ENCODE measurements at places on chromosomes 3 and 15. TPM values are rescaled to one million over a fixed set of nuclear protein-coding genes. Genes with fewer than 3 reads are reported as not detected.
A peak's percentile ranks its signal among the peaks of the same experiment; 100 is the strongest.

GRCh38 chr3:4664412-4664811 lies 171.3 kb downstream of the ITPR1 start:
- no peak for DNase-seq

GRCh38 chr3:52810923-52811322 lies 16.3 kb downstream of the ITIH3 start:
- no peak for DNase-seq

DNA sequence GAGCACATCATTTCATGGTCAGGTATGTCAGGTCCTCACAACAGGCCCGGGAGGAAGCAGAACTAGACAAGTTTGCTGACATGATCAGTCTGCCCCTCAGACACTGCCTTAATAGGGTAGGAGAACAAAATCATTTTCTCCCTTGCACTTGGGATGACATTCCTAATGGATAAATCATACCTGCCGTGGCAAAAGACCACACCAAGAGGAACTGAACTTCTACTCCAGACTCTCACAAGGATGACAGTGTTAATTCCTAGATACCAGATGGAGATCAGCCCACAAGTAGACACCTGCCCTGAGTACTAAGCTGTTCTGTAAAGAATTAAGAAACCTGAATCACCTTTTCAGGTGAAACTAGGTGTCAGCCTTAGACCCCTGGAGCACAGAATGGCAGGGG lies 19.5 kb downstream of the SIAH2 start:
- peak; percentile 98 for DNase-seq

DNA sequence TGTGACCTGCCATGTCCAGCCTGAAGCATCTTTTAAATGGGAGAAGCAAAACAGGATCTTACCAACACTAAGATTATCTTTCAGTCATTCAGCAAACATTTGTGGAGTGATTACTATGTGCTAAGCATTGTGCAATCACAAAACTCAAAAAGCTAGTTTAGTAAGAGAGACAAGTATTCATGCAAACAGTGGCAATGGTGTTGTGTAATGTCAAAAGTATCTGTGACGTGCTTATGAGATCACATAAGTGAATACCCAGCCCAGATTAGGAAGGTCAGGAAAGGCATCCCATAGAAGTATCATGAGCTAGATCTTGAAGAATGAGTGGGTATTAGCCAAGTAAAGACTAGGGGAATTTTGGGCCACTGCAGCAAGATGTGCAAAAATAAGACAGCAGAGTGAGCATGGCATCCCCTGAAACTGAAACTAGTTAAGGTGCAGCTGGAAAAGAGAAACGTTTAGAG lies 32.1 kb downstream of the SEC62 start:
- peak; percentile 61 for DNase-seq

GRCh38 chr15:38414357-38414756 lies 39.6 kb upstream of the FAM98B start:
- peak; percentile 49 for DNase-seq

GRCh38 chr3:112308151-112308911 lies 14.3 kb upstream of the SLC9C1 start:
- peak; percentile 79 for DNase-seq

DNA sequence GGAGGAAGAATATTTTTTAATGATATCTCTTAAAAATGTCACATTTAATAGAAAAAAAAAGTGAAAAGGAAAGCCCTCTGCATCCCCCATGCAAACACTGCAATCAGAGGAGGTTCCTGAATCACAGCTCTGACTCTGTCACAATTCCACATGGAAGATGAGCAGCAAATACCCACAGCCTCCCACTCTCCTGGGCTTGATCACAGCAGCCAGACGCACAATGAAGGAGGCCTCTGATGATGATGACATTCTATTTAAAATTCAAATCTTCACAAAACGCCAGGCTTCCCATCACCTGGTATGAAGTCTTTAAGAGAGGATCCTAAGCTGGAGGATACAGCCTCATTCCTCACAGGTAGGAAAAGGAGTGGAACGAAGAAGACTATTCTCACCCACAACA lies 9.1 kb upstream of the DIS3L start:
- no peak for DNase-seq

GRCh38 chr15:29131840-29132420 lies 137.7 kb downstream of the NSMCE3 start:
- DNase-seq = no peak

GRCh38 chr3:109050591-109051167 lies 67.3 kb downstream of the MORC1 start:
- peak; percentile 11 for DNase-seq

- DNase-seq = no peak
These were observed 3.9 kb downstream of the MKRN3 start for GRCh38 chr15:23569151-23569925.

DNA sequence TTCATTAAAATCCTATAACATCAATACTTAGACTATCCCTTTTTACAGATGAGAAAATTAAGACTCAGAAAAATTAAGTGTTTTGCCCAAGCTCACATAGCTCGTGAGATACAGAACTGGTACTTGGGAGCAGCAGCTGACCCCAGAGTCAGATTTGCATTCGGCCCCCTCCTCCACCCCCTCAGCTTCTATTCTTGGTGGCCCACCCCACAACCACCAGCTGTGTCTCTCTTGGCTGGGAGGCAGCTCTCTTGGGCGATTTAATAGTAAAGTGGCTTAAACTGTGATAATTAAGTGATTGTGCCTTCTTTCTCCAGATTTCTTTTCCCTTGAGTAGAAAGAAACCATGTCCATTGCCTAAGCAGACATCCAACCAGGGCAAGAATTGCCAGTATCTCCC lies 203.6 kb upstream of the PDZRN3 start:
- DNase-seq = no peak

DNA sequence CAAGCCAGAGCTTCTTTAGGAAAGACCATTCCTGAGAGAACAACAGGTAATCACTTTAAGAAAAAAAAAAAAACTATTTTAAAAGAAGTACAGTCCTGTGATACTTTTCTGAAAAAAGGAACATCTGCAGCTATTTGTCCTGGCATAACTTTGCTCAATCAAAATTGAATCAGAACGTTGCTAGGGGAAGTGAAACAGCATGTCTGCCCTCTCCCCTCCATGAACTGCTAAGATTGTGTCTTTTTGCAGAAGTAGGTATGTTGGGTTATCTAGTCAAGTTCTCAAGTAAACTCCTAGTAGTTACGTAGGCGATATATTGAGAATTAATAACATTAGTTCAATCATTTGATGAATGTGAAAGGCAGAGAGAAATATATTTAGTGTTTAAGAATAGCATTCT lies 1013.3 kb downstream of the TUSC7 start:
- no peak for DNase-seq

DNA sequence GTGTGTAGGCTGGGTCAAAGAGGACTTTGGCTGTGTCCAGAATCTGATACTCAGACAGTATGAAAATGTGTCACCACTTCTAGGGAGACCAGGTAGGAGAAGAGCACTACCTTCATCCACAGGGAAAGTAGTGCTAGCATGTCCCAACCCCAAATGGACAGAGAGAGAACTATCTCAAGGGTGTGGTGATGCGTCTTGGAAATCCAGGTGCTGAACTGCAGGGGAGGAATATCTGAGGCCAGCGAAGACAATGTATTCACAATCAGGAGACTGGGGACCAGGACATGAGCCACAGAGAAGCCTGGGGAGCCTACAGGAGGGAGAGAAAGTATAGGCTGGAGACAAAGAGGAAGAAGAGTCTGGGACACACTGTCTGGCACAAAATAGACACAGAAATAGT lies 152.0 kb upstream of the WNT5A start:
- DNase-seq = no peak

DNA sequence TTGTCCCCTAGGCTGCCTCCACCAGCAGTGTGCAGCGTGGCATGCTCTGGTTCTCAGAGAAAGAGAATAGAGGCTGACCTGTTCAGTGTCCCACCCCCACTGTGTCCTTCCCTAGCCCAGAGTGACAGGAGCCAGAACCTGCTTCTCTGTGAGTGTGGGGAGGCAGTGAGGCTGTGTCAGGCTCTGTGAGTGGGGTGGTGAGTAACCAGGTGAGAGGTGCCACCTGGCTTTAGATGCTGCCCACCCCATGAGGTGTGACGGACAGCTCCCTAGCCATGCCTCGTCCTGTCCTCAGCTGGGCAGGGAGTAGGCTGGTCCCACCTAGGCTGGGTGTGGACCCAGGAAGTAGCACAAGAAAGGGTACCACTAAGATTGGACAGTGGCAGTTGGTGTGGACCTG lies 6.3 kb downstream of the TEX264 start:
- DNase-seq = no peak

DNA sequence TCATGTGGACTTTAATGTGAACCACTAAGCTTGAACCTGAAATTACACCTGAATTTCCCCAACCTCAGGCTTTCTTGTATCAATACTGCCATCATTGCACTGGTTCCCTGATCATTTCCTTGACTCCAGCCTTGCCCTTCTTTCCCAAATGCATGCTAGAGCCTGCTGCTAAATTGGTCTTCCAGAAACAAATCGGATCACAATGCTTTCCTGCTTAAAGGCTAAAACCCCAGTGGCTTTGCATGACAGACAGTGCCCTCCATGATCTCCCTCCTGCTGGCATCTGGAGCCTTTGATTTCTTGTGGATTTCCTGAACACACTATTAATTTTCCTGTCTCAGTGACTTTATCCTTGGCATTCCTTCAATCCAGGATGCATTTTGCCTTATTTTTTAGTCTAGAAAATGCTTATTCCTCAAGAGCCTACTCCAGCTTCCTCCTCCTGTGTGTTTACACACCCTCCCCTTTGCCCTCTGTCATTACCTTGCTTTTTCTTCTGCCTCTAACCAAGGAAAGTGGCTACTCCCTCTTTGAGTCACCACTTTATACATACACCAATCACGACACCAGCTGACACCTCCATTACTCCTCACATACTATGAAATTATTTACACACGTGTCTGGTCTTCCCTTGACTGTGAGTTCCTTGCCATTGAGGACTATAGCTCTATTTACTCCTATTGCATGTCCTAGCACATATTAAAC lies 214.6 kb downstream of the KCNAB1 start:
- no peak for DNase-seq

- DNase-seq = no peak
These were observed 92.3 kb upstream of the ROPN1 start for GRCh38 chr3:124084022-124084881.

GRCh38 chr3:187968883-187969580 lies 184.9 kb upstream of the LPP start:
- DNase-seq = no peak

DNA sequence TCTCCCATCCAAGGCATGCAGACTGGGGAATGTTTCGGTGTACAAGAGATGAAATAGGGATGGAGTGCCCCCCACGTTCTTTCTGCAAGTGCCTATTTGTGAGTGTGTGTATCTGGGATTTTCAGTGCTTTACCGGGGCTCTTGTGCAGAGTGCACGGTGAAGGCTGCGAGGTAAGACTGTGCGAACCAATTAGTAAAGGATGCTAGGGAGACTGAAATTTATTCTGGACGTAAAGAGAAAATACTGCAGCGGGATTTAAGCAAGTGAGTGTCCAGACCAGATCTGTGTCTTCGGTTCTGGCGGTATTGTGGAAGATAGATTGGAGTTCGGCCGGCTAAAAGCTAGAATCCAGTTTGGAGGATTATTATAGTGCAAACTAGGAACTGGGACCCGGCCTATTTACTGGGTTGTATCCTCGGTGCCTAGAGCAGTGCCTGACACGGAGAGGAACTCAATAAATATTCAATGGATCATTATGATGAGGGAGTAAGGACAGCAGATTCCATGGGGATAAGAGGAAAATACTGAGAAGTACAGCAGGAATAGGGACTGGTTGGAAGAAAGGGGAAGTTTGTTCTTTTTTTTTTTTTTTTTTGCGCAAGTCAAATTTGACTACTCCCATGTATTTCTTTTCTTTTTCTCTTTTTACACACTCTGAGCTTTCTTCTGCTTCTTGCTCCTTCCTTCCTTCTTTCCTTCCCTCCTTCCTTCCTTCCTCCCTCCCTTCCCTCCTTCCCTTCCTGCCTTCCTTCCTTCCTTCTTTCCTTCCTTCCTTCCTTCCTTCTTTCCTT lies 580 bp upstream of the MAGEF1 start:
- peak; percentile 49 for DNase-seq

- DNase-seq = no peak
These were observed 12.4 kb downstream of the BMF start for GRCh38 chr15:40096094-40096891.

DNA sequence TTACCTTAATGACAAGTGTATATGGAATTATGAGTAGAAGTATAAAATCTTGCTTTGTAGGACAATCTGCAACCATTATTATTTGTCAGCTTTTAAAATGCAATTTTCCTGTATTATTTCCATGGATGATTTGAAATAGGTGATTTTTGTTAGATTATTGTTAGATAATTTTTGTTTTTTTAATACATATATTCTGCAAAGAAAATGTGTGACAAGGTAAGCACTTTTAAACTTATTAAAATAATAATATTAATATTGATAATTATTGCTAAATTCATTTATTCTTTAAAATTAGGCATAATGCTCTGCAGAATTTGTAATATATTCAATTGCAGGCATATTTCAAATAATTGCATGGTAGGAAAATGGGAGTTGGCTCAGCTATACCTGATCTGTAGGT lies 329.5 kb downstream of the CADM2 start:
- DNase-seq = no peak

DNA sequence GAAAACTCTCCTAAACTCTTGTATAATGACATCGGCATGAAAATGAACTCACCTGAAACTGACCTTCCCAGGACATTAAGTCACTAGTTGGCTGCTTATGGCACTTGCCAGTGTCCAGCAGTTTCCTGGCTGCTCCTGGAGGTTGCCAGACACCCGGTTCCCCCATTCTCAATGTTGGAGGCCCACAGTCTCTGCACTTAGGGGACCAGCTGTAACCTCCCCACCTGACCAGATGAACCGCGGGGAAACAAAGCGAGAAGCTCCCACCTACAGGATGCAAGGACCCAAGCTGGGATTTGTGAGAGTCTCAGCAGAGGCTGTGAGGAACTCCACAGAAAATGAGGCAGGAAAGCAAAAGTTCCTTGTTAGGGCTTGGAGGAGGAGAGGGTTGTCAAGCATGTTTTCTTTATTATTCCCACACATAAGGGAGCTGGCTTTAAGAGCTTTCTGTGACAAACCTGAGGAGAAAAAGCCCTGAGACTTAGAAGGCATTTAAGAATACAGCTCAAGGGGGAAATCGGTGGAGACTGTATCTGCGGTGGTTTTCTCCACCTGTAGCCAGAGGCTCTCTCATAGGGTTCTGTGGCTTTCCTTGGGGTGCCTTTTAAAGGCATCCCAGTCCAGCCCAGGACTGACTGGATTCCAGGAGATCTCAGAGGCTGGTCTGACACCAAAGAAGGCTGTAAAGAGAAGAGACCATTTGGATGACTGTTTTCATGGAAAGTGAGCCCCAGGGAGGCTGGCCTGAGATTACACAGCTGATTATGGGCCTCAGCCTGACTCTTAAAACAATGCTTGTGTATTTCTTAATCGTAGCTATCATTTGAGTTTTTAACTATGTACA lies 4.6 kb downstream of the TPM1 start:
- no peak for DNase-seq

GRCh38 chr15:45666119-45666875 lies 31.5 kb downstream of the SQOR start:
- DNase-seq = no peak

The PRTG gene
- not detected for polyA plus RNA-seq

The TRAT1 gene
- not detected for polyA plus RNA-seq

The ACP3 gene
- 0.12 TPM for polyA plus RNA-seq

The PP2D1 gene
- polyA plus RNA-seq = not detected

The C3orf22 gene
- polyA plus RNA-seq = not detected

The GPR62 gene
- not detected for polyA plus RNA-seq

The FEZF2 gene
- polyA plus RNA-seq = not detected

The IGSF11 gene
- not detected for polyA plus RNA-seq

The ZNF501 gene
- 1.5 TPM for polyA plus RNA-seq
